NCI-H1092 (cell line): ENCODE measurements at places on chromosomes 11 and 22.

GRCh38 chr11:118163494-118163893 is 10.9 kb upstream of the SCN4B start:
- DNase-seq, result no peak

- no peak for DNase-seq
Observed at GRCh38 chr22:19173047-19174035, 5.2 kb downstream of the SLC25A1 start.

- DNase-seq, result no peak
Observed at GRCh38 chr11:69000831-69001242, 12.2 kb downstream of the MRGPRF start.

- DNase-seq, result no peak
Observed at GRCh38 chr11:107182978-107183377, 164.7 kb upstream of the GUCY1A2 start.

- no peak for DNase-seq
Observed at GRCh38 chr11:65307298-65308229, 7.1 kb upstream of the CDC42EP2 start.

- peak; percentile 32 for DNase-seq
Observed at GRCh38 chr11:16606784-16607674, 131.4 kb upstream of the C11orf58 start.

DNA sequence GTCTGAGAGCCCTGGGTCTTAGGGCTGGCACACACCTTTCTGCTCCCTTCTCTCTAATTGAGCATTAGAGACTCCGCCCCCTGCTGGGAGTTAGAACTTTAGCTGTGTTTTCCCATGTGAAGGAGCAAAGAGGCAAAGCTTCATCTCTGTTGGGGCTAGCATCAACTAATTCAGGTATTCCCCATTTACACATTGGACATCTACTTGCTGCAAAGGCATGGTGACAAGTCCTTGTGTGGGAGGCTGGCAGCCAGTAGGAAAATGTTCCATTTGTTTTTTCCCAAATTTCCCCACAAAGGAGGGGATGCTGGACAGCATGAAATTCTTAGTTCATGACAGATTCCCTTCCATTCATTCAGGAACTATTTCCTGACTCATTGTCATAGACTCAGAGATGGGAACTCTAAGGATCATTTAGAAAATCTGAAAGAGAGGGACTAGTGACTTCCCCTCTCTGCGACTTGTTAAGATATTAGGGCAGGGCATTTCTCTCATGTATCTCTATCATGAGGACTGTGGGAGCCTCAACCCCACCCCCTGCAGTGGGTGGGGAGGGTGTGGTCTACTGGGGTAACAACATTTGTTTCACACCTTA is 3.6 kb downstream of the CD44 start:
- no peak for DNase-seq

- DNase-seq, result no peak
Observed at GRCh38 chr11:113932788-113933187, 28.2 kb downstream of the HTR3B start.

DNA sequence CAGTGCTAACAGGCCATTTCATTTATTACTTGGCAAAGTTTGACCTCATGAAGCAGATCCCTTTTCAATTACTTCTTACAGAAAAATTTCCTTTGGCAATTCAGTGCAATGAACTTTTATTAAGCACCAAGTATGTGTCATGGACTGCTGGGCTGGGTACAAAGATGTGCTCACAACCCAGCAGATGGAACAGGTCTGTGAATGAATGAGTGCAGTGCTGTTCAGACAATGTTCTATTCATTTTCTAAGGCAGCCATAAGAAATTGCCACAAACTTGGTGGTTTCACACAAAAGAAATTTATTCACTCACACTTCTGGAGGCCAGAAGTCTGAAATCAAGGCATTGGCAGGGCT is 428.5 kb downstream of the SOX6 start:
- no peak for DNase-seq

- DNase-seq, result peak; percentile 89
Observed at GRCh38 chr11:62678770-62679696, at the start of gene UBXN1. TSS of gene UBXN1 (minus strand) at chr11:62679073. CDS start at chr11:62678923, 150 bp downstream.

DNA sequence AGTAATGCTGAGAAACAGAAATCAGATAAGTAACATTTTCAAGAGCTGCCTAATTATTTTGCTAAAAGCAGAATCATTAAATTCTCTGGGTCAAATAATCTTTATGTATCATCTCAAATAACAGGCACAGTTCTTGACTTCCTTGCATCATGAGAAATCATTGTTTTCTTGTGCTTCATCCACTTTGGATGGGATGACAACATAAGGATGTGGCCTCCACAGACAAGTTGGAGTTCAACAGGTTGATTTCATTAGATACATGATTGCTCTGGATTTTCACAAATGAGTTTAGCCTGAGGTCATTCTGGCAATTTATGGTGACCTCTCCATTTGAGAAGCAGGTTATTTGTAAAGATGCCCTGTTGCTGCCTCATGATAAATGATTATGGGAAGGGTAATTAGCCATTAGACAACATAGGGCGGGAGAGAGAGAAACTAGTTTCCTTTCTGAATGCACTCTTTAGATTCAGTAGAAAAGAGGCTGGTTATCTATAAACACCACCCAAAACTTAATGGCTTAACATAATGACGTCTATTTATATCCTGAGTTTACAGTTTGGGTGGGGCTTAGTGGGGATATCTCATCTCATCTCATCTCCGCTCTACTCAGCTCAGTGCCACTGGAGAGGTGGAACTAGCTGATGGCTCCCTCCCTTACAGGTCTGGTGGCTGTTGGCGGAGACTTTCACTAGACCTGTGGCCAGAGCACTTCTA is 35.0 kb upstream of the ADORA2A start:
- no peak for DNase-seq

GRCh38 chr11:127620671-127621070 is 620.1 kb upstream of the KIRREL3 start:
- DNase-seq, result no peak

DNA sequence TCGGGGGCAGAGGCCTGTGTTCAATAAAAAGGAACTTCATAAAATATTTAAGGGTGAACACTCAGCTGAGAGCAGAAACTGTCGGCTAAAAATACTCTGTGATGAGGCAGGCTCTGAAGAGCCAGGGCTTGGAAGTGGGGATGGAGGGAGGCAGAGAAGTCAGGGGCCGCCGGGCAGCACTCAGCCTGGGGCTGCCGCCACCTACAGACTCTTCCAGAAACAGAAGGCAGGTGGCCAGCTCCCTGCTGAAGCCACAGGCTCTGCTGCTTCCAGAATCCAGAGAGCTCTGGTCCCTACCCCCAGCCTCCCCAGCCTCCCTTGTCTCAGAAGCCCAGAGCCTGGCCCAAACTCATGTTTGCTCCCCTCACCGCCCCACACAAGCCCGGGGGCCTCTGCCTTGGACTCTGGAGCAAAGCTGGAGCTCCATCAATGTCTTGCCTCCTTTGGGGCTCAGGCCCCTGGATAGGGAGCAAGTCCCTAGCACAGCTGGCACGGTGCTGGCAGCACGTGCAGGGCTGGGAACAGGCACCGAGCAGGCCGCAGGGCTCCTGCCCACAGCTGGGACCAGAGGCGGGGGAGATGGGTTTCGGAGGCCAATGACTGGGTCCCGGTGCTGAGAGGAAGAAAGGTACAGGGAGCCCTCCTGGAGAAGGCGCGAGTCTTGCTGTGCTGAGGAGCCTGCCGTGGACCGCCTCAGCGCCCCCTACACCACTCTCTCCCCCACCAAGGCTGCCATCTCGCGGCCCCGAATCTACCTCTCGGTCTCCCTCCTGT is 8.2 kb downstream of the LRFN4 start:
- peak; percentile 8 for DNase-seq

GRCh38 chr11:11532574-11532973 is 89.2 kb downstream of the GALNT18 start:
- no peak for DNase-seq

DNA sequence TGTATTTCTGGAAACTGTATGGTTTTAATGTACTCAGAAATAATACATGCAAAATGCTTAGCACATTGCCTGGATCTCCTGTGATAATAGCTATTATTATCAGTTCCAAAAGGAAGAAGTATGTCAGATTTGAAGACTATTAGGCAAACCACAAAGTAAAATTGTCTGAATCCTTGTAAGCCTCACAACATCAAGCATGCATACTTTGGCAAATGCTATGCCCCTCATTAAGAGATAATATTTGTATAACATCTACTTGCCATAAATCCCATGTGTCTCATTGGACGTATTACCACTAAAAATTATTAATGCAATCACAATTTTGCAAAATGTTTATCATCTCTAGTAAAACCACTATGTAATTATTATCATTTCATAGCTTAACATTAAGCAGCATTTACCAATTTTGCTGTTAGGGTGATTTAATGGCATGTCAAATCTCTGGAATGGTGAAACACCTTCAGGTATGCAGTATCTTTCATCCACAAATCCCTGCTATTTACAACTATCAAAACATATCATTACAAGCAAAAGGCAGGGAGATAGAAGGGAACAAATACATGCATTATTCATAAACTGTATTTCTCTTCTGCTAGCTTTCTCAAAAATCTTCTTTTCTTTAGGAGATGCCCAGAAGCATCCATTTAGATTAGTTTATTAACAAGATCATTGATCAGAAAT is 974.6 kb upstream of the RAG2 start:
- no peak for DNase-seq

DNA sequence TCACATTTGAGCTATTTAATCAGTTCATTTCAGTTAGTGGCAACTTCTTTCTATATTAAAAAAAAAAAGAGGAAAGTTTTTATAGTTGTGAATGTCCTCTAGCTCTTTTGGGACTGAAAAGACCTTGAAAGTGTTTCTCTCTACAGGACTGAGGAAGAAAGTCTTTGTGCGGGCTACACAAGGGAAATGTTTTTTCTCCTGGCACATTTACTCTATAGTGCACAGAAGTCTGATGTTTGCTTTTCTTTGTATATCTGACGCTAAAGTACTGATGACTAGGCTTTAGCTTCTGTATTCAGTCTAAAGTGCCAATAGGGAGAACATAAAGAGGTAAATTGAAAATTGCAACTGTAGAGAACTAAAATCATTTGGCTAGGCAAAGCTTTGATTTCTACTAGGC is 737.4 kb upstream of the LUZP2 start:
- no peak for DNase-seq

GRCh38 chr11:1201395-1202153 is 21.3 kb upstream of the MUC5B start:
- DNase-seq, result no peak

GRCh38 chr11:3161309-3161708 is 3.8 kb downstream of the OSBPL5 start:
- DNase-seq, result no peak

- DNase-seq, result no peak
Observed at GRCh38 chr11:100748153-100748552, 61.1 kb downstream of the ARHGAP42 start.

- no peak for DNase-seq
Observed at GRCh38 chr22:20217563-20217962, 50.6 kb downstream of the RTN4R start.

DNA sequence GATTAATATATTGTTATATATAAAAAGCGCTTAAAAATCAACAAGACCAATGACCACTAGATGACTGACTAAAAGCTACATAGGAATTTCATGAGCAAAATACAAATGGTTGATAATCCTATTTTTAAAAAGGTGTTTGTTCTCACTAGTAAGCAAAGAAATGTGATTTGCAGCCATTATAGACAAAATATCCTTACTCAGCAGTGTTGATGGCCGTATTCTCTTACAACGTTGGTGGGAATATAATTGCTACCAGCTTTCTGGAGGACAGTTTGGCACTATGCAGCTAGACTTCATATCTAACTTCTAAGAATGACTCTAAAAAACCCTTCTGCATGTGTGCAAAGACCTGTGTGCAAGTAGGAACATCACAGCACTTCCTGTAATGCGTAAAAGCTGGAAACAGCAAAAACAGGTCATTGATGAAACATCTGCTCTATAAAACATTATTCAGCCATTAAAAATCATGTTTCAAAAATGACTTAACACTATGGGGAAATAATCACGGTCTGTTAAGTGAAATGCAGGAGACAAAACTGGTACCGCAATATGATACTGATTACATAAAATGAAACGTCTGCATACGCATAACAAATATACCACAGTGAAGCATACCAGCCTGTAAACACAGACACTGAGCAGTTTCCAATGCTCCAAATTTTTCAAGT is 70.1 kb upstream of the LINC01488 start:
- DNase-seq, result no peak

GRCh38 chr11:113555071-113555619 is 79.9 kb upstream of the DRD2 start:
- no peak for DNase-seq

GRCh38 chr11:60870276-60870675 is 2.9 kb downstream of the ZP1 start:
- no peak for DNase-seq

DNA sequence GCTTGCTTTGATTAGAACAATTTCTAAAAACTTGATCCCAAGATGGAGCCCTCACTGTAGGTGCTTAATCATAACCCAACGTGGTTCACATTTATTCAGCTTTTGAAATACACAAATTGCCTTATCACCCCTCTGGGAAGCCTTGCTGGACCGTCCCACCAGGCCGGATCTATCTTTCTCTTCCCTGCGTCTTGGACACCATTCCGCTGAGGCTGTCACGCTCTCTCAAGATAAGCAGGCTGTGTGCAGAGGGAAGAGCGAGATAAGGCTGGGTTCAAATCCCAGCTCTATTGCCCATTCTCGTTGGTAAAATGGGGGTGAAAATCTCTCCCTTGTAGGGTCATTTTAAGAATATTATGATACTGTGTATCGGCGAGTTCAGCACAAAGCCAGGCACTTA is 20.5 kb upstream of the TP53I11 start:
- no peak for DNase-seq

DNA sequence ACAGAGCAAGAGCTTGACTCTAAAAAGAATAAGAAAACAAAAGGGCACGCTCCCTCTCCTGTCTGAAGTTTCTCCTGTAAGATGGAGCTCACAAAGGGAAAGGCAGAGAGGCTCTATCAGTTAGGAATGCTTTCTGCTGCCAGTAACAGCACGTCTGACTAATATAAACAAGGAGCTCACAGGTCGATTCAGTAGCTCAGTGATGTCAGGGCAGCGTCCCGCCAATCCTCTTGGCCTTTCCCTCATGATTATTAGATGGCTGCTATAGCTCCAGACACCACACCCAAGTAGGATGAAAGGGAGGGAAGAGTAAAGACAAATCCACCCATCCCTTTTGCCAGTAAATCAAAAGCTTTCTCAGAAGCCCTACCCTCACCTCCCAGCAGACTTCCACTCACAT is 51.3 kb upstream of the HMGXB4 start:
- DNase-seq, result no peak

GRCh38 chr22:47372111-47372581 is 609.7 kb downstream of the TBC1D22A start:
- DNase-seq, result no peak

GRCh38 chr11:4763096-4763495 is 6.6 kb downstream of the OR51F1 start:
- DNase-seq, result no peak
